ENCODE measurements at places on chromosomes 12 and 14. TPM values are rescaled to one million over a fixed set of nuclear protein-coding genes. Genes with fewer than 3 reads are reported as not detected.
A peak's percentile ranks its signal among the peaks of the same experiment; 100 is the strongest.

DNA sequence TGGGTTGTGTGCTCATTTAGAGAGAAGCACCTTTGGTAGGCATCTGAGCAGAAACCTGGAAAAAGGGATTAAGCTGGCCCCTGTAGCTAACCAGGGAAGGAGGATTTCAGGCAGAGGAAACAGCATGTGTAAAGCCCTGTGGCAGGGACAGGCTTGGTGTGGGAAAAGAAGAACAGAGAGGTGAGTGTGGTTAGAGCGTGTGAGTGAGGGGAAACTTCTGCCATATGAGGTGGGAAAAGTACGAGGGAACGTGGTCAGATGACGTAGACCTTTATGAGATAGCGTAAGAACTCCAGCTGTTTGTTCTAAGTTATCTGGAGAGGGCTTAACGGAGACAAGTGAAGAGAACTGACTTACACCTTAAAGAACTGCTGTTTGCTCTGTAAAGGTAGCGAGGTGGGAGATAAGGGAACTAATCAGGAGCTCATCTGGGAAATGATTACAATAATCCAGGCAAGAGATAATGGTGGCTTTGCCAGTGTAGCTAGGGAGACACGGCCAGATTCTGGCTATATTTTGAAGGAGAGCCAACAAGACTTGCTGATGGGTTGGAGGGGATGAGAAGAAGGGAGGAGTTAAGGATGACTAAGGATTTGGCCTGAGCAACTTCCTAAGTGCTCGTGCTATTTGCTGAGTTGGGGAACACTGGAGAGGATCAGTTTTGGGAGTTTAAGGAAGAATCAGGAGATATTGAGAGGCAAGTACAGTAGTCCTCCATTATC is 234.0 kb downstream of the ETNK1 start:
- ATAC-seq, result no peak

- ATAC-seq, result no peak
Measured at GRCh38 chr14:98682726-98683125, 589.3 kb downstream of the BCL11B start.

The FRMD6 gene
- 42.5 TPM for total RNA-seq

The MYF6 gene
- total RNA-seq, result not detected

- no peak for ATAC-seq
Measured at GRCh38 chr14:55532645-55533344, 47.2 kb upstream of the KTN1 start.

The PPP1R36 gene
- total RNA-seq, result not detected

DNA sequence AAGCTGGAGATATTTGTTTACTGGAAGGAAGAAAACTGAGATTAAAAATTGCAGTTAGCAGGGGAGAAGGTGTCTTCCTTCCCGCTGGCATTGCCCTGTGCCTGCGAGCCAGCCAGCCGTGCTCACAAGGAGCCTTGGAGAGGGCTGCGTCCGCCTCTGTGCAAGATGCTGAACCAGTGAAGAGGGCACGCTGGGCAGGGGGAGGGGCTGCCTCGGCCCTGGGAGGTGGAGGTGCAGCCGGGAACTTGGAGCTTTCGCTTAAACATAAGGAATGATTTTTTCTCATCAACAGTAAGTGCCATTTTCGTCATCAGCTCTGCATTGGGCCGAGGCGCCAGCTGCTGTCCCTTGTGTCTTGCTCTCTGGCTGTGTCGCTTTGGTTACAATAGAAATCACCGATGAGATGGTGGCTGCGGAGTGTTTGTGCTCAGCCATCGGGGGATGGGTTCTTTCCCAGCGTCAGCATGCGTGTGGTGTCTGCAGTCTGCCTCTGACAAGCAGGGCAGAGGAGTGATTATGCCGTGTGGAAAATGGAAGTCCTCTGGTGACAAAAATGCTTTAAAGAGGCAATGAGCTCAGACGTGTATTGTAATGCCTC is 97.3 kb downstream of the ESR2 start:
- peak; percentile 25 for ATAC-seq

GRCh38 chr12:22215467-22216253 is 118.8 kb downstream of the ST8SIA1 start:
- no peak for ATAC-seq

The MYBPC1 gene
- total RNA-seq, result not detected

DNA sequence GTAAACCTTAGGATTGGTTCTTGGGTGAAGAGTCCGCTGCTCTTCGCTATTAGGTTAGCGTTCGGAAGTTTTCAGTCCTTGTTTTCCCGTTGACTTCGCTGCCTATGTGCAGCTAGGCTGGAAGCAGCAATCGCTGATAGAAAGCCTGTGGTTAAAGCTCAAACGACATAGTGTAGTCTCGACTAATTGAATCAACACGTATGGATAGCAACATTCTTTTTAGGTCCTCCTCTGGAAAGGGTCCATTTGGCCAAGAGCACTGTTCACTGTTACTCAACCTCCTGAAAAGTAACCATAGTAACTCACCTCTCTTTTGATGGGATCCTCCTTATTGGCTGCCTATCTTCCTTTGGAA is 355.5 kb downstream of the SNAPC1 start:
- ATAC-seq, result no peak

GRCh38 chr12:120229071-120229486 is 28.2 kb upstream of the RPLP0 start:
- no peak for ATAC-seq

DNA sequence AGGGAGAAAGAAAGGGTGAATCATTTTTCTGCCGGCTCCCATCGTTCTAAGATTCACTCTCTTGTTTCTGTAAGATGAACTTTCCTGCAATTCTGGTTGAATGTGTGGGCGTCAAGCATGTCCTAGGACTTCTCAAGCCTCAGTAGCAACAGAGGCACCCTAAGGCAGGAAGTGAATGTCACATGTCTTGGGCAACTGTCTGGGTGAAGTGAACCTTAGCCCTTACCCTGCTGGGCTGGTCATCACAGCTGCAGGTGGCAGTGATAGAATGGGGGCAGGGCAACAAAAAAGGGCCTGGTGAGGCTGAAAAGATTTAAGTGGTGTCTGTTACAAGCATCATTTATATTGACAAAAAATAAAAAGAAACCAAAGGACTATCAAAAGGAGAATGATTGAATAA is 45.9 kb upstream of the CAND1 start:
- no peak for ATAC-seq

- ATAC-seq, result no peak
Measured at GRCh38 chr14:79704041-79704807, 507.1 kb downstream of the DIO2 start.

DNA sequence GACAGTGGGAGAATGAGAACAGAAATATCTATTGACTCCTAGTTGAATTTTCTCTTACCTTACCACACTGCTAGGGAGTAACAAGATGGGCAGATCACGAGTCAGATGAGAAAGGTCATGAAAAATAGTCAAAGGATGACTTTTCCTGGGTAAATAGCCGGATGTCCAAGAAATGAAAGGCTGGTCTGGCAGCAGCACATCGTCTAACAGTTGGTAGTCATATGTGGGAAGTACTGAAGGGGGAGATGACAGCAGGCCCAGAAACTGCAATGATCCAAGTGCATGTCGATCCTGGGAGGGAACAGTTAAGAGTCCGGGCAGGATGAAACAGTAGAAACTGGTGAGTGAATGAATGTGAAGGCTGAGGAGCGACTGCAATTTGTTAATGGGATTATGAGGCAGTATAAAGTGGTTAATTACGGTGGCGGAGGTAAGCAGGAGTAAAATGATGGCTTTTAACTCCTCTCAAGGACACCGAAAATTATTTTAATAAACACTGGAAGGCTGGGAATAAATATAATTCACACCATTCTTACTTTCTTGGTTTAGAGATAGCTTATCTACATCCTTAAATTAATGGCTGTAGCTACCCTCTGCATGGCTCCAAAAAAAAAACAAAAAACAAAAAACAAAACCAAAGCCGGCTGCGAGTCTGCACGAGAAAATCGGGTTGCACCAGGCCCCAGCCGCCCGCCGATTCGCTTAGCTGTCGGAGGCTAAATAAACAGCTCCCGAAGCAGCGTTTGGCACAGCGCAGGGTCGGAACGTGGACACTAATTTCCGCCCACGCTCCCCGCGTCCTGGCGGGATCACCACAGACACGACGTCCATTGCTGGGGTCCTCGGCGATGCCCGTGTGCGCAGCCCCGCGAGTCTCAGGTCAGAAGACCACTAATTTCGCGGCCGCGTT is 1.0 kb upstream of the ERC1 start:
- peak; percentile 48 for ATAC-seq

- no peak for ATAC-seq
Measured at GRCh38 chr14:38618514-38618913, 362.6 kb upstream of the CLEC14A start.

DNA sequence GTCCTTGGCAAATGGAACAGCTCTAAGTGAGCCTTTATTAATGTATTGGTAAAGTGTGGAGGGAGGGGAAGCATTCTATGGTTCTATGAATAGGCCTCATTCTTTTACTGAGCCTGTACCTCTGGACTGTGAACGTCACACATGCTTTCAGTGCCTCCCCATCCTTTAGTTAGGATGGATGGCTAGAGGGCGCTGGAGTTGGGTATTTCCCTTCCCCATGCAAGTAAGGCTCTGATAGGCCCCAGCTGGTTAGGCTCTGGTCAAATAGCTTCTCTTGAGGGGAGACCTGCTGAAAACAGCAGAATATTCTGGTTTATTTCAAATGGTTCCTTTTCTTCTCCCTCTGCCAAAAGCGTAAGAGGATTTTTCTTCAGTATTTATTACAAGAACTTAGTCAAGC is 860.9 kb upstream of the MDGA2 start:
- no peak for ATAC-seq

DNA sequence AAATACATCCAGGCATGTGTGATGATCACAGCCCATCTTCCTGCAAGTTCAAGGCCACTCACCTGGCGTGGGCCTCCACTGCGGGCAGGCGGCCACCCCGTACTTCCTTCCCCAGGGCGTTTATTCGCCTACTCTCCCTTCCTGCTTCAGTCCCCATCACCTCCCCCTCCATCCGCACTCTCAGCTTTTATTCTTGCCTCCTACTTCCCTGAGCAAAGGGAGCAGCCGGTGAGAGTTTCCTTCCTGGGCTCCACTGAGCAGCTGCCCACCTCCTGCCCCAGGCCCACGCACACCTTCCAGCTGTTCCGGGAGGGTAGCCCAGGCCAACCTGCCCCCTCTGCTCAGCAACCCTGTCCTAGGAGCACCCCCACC is 4.1 kb downstream of the CYP46A1 start:
- ATAC-seq, result no peak

DNA sequence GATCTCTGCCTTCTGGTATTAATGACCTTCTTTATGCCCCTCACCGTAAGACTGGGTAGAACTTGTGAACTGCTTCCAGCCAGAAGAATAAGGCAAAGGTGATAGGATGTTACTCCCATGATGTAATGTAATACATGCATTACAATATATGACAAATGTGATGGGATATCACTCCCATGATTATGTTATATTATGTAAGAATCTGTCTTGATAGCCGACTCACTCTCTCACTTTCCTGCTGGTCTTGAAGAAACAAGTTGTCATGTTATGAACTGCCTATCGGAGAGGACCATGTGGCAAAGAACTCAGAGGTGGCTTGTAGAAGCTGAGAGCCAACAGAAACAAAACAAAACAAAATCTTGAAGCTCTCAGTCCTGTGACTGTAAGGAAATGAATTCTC is 30.6 kb upstream of the OSBPL8 start:
- no peak for ATAC-seq

DNA sequence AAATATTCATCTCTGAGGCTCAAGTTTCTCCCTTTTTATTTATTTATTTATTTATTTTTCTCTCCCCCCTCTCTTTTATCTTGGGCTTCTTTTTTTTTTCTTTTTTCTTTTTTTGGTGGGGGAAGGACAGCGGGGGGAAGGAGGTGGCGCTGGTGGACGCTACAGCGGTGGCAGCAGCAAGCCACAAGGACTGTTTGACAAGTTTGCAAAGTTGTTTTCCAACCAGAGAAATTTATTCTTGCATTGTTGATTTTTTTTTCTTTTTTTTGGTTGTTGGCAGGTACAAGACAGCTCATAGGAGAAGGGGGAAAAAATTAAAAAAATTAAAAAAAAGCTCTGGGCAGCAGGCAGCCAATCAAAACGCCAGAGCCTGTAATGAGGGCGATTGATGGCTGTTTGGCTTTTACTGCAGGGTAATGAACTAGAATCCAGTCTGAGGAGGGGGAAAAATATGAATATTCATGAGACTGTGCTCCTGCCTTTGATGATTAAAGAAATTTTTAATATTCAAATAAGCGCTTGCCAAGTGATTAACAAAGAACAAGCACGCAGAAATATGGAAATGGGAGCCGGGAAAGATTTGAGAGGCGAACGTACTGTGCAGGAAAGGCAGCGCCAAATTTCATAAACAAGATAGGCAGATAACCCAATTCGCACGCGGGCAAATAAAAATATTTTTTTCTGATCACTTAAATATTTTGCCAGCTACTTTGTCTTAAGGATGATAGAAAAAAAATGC is 36.2 kb downstream of the BCL11B start:
- no peak for ATAC-seq

DNA sequence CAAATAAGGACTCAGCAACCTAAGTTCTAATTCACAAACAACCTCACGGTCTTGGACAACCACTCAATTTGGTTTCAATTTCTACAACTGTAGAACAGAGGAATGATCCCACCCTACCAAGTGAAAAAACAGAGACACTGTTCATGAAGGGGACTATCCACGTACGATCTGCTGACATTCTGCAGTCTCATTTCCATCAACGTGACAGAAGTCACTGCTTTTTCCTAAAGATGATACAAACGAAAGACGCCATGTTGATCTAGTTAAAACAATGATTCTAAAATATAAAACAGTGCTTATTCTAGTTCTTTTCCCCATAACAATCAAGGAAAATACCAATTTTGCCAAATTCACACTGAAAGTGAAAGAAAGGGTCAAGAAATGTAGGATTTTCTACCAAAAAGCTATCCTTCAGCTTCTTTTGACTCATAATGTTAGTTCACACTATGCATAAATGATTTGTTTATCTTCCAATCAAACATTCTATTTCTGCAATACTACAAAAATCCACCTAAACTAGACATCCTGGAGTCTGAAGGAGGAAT is 38.1 kb downstream of the CORO1C start:
- ATAC-seq, result no peak

GRCh38 chr14:67602995-67603545 is 3.0 kb upstream of the PIGH start:
- ATAC-seq, result no peak

The MANSC4 gene
- total RNA-seq, result not detected

The ARF3 gene
- total RNA-seq, result 91.6 TPM

DNA sequence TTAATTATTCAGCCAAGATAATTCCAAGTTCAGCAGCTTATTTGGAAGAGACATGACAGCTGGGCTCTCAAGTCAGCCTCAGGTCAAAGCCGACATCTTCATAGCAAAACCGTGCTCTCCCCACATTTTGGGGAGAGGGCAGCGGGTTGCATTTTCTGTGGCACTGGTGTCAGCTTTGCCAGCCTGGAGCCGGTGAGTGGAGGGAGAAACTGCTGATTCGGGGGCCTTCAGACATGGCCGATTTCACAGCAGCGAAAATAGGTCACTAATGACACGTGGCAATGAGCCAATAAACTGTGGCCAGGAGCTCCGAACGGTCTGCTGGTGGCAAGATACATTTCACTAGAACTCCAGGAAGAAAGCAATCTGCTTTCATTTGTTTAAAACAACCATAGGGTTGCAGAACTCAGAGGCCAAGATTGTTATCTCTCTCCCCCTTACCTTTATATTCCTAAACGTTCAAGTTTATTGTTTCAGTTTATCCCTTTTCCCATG is 173.2 kb downstream of the CAND1 start:
- ATAC-seq, result no peak

- peak; percentile 14 for ATAC-seq
Measured at GRCh38 chr12:132204793-132205270, 60.6 kb downstream of the NOC4L start.
